ENCODE measurements at places on chromosomes 4 and X. TPM values are rescaled to one million over a fixed set of nuclear protein-coding genes. Genes with fewer than 3 reads are reported as not detected.

FAM114A1 gene
- 51.2 TPM for total RNA-seq

DNA sequence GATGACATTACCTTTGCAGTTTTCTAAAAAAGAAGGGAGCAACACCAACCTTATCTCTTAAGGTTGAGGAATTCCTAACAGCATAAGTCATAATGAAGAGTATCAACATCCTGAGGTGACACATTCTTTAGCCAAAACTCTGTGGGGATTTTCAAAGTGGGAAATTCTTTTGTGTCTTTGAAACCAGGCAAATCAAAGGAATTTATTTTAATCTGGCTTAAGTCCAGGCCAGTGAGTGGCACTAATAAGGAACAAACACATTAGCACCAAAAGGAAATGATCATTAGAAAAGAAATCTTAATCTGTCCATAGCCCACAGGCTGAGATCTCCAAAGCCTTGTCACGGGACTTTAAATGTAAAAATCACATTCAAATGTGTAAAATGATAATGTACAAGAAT, 110.1 kb downstream of the LARP7 start:
- no peak overlapping the region for H3K4me3 ChIP-seq
- no peaks in the 10 kb centered on the region for H3K27me3 ChIP-seq
- no peaks in the 10 kb centered on the region for H3K4me1 ChIP-seq

DNA sequence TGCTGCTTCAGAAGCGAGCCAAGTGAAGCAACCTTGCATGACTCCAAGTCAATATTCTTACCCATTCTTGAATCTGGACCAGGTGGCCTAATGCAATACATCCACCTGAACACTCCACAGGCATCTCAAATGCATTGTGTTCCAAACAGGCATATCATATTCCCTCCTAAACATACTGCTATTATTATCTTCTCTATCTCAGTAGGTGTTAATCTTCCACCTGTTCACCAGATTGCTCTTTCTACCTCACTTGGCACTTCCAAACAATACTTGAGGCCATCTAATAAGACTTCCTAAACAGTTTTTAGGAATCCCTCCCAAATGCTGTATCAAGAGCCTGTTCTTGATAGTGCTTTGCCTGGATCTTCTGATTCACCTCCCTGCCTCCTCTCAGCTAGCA, 90.7 kb downstream of the GPRIN3 start:
- H3K36me3 ChIP-seq: no peaks in the 10 kb centered on the region
- H3K27ac ChIP-seq: no peak overlapping the region
- no peak overlapping the region for H3K4me3 ChIP-seq
- no peak for DNase-seq
- no peaks in the 10 kb centered on the region for H3K27me3 ChIP-seq

TDO2 gene
- total RNA-seq: 27.4 TPM

NOX1 gene
- total RNA-seq: 0.12 TPM

DNA sequence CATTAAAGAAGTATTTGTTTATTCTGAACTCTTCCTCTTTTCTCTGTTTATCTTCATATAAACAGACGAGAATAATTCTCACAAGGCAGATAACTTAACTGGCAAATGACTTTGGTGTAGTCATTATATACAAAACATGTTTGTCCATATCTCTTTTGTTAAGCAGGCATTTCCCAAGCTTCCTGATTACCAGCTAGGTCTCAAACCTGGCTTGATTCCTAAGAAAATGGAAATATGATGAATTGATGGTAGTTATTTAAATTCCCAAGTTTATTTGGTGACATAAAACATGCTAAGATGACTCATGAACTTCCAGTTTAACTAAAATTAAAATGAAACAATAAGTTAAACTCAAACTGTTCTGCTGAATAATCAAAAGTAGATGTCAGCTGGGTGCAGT, 96.8 kb downstream of the ARSJ start:
- H3K4me1 ChIP-seq: peaks cover 2% of the 10 kb centered on the region
- DNase-seq: no peak
- no peaks in the 10 kb centered on the region for H3K27me3 ChIP-seq
- H3K27ac ChIP-seq: no peak overlapping the region
- no peak overlapping the region for H3K4me3 ChIP-seq

- H3K27ac ChIP-seq: no peak overlapping the region
- no peaks in the 10 kb centered on the region for H3K27me3 ChIP-seq
- H3K36me3 ChIP-seq: no peaks in the 10 kb centered on the region
- no peak for DNase-seq
- H3K4me3 ChIP-seq: no peak overlapping the region
Observed at GRCh38 chr4:125985856-125986255, 671.1 kb downstream of the FAT4 start.

TMEM271 gene
- total RNA-seq: not detected

UGT2B15 gene
- not detected for total RNA-seq
